ENCODE measurements at places on chromosomes 4 and X. TPM values are rescaled to one million over a fixed set of nuclear protein-coding genes. Genes with fewer than 3 reads are reported as not detected.

GRCh38 chr4:109989044-109989443, 76.4 kb downstream of the EGF start:
- DNase-seq: no peak

DNA sequence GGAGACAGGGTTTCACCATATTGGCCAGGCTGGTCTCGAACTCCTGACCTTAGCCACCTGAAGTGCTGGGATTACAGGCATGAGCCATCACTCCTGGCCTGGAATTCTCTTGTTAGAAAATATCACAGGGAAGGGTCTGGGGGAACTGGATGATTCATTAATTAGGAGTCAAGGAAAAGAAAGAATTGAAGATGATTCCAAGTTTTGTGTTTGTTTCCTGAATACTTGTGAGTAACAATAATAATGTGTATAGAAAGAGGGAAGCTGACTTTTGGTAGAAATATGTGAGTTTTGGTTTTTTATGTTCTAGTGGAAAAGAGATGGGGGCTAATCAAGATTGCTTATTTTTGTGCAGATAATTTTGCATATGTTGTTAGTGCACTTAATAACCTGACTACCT, 77.3 kb upstream of the CLNK start:
- no peak for DNase-seq

IRS4 gene
- not detected for total RNA-seq

- DNase-seq: peak; percentile 73
These were observed 91.5 kb downstream of the GEMIN8 start for GRCh38 chrX:13938051-13938828.

GRCh38 chr4:105182211-105182610, 35.5 kb downstream of the TET2 start:
- no peak for DNase-seq

MAGEA12 gene
- not detected for total RNA-seq

DNA sequence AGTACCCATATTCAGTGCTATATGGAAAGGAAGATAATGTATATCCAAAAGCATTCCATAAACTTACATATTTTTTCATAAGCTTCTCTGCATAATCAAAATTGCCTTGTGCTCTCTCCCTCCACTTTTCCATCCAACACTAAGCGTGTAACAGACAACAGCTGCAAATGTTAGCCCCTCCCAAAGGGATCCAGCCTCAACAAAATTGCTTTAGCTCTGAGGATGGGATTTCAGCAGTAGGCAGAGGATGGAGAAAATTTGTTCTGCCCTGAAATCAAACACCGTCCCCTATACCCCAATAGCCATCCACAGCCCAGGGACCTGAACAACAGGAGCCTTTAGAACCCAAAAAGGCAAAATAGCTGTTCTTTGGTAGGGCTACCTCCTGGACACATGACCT, 28.8 kb upstream of the FGF13 start:
- DNase-seq: no peak

- peak; percentile 91 for DNase-seq
These were observed at the start of gene TMEM187 for GRCh38 chrX:153972368-153973126. Gene TMEM187, plus strand, starts transcription at chrX:153972754. Its CDS starts 9,309 bp downstream, at chrX:153982063.

F11 gene
- total RNA-seq: 26.3 TPM

SMIM31 gene
- total RNA-seq: 0.74 TPM

GRCh38 chr4:10112658-10113284, 3.8 kb downstream of the WDR1 start:
- DNase-seq: no peak

- peak; percentile 10 for DNase-seq
These were observed 34.1 kb upstream of the HHIP start for GRCh38 chr4:144611850-144612249.

F8A2 gene
- not detected for total RNA-seq

PRKX gene
- total RNA-seq: 3.7 TPM

TAF1 gene
- total RNA-seq: 16.1 TPM

- no peak for DNase-seq
These were observed 219.0 kb downstream of the DCTD start for GRCh38 chr4:182698212-182698611.

GRCh38 chr4:86334020-86334750, 25.7 kb downstream of the MAPK10 start:
- no peak for DNase-seq

DNA sequence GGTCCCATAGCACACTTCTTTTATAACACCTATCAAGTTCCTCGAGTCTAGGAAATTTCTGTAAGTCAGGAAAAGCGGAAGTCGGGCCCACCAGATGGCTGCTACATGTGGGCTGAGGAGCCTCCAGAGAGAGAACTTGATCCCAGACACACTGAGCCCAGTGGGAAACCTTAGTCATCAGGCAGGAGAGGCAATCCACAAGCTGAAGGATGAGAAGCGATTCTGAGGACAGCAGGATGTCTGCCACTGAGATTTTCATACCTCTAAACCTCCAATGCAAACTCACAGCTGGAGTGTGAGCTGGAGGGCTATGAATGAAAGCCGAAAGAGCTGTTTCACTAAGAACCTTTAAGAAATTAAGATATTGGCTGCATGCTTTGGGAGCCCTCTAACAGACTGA, 52.6 kb upstream of the PDHA1 start:
- no peak for DNase-seq

GRCh38 chr4:2570551-2571222, 34.2 kb downstream of the FAM193A start:
- no peak for DNase-seq

DNA sequence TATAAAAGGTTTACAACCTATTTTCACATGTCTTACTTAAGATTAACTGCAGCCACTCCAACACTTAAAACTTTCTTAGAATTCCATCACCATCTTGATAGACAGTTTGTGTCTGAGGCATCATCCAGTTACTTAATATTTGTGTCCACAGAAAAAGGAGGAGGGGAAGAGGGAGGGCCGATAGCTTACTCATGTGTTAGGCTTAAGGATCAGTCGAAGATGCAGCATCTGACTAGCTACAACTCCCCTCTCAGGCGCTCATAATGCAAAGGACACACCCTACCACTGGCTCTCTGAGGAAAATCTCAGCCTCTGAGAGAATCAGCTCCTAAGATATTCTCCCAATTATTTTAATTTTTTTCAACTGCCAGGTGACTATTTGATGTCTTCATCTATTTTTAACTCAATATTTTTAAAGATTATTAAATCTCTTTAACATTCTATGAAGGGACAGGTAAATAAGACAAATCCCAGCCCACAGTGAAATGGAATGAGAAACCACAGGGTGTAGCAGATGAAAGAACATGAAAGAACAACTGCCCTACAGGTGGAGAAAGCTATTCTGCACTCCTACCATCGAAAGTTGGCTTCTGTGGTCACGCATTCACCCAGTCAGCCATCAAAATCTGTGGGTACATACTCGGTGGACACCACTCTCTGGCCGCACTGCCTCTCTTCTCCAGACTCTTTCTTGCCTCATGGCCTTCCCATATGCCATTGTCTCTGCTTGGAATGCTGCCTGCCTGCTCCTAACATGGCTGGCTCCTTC, 48.0 kb downstream of the ARAP2 start:
- no peak for DNase-seq

GRCh38 chr4:37985730-37986275, 25.6 kb downstream of the PTTG2 start:
- DNase-seq: no peak

SYTL4 gene
- 12.3 TPM for total RNA-seq

DNA sequence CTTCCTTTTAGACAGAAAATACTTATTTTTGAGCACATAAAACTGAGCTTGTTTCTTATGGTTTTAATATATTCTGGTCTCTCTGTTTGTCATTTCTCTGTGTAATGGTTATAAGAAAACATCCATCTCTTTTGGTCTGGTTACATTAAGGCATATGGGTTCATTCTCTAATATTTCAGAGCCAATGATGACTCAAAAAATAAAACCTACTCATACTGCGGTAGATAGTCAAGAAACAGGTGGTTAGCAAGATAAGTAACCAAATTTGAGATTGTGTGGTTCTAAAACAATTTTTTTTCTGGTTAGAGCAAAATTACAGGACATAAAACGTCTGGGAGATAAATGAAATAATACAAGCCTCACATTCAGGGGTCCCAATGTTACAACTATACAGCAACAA, 654.5 kb downstream of the STIM2 start:
- DNase-seq: no peak

GRCh38 chrX:93594780-93595179, 78.6 kb downstream of the NAP1L3 start:
- DNase-seq: no peak

GRCh38 chrX:40188573-40189417, 91.0 kb upstream of the BCOR start:
- no peak for DNase-seq

GRCh38 chrX:54891573-54891972, 29.1 kb upstream of the TRO start:
- DNase-seq: no peak

DNA sequence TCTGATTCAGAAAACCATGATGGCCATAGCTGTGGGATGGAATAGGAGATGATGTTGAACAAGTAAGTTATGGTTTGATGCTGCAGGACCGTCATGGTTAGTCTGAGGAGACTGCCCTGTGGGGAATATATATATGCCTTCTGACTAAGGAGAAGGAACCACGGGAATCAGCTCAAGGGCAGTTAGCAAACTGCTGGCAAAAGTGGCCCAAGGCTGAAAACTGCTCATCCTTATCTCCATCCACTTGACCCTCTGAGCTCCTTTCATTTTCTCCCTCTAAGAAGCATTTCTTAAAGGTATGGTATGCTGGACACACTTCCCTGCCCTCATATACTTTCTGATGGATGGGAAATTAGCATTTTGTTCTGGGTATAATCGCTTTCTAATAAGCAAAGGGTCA, 161.9 kb downstream of the ENOX2 start:
- DNase-seq: no peak

GRCh38 chr4:7075962-7076695, 8.3 kb upstream of the GRPEL1 start:
- DNase-seq: no peak

DNA sequence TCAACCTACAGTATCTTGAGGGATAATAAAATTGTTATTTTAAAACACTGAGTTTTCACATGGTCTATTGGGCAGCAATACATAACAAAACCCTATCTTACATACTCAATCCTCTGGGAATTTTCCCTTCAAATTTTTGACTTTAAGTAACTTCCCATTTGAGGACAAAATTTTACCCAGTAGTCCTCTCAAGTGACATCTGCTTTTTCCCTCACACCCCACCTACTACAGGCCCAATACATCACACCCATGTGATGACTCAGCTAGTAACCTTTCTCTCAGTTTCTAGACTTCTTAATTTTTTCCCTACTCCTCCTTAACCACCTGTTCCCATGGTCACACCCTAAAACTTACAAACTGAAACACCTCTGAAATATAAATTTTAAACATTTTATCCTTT, 12.2 kb upstream of the RAP1GDS1 start:
- no peak for DNase-seq

DNA sequence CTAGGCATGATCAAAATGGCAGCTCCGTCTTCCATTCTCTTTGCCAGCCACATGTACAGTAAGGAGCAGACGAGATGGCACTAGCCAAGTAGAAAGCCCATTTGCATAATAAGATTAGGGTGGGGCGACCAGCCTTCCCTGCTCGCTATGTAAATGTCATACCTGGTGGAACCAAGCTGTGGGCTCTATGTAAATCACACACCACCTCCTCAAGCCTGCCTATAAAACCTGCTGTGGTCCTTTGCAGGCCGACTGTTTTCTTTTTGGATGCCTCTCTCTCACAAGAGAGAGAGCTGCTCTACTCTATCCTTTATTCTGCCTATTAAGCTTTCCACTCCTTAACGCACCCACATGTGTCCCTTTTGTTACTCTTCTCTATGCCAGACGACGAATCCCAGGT, 1472.7 kb downstream of the ARAP2 start:
- DNase-seq: no peak

- DNase-seq: no peak
These were observed 43.2 kb downstream of the GSTCD start for GRCh38 chr4:105751718-105752299.

- no peak for DNase-seq
These were observed 23.4 kb upstream of the SLC10A7 start for GRCh38 chr4:146545102-146545501.

MFAP3L gene
- 2.0 TPM for total RNA-seq

DNA sequence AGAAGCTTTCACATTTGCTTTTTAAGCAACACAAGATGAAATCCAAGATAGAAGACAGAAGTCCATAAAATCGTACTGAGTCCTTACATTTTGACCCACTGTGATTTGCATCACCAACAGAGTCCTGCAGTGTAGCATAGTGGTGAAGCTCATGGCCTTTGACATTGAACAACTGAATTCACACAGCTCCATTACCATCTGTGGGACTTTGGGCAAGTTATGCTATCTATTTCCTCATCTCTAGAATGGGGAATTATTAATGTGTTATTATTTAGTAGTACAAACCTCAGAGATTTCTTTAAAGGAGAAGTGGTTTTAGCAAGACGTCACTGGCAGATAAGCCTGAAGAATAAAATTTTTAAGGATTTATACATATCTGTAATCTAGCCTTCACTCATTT, 10.7 kb downstream of the GPRIN3 start:
- DNase-seq: no peak

BEX1 gene
- total RNA-seq: 22.9 TPM

DNA sequence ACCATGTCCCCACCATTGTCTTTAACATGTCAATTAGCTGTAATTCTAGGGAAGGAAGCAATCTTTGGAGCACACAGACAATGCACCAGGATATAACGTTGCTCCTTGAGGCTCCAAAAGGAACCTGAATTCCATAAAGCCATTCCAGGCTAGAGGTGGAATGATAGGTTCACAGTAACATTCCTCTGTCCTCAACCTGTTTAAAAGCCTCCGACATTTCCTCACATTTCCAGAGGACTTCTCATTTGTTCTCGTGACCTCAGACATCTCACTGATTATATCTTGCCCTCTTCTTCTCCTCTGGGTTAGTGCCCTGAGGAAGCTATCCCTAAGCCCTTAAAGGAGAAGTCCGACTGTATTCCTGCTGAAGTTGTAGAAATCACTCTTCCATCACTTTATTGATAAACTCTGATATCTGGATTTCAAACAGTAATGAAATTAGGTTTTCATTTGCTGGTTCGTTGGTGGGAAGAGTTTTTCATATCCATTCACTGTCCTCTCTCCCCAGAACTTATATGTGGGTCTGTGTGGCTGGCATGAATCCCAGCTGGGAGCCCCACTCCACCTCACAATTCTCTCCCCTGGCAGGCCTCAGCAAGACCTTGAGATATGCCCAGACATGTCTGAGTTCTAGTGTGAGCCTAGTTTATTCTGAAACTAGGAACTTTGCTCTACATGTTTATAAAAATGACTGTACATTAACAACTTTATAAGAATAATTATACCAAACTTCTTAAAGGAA, 44.2 kb upstream of the PRSS12 start:
- no peak for DNase-seq

AKAP14 gene
- not detected for total RNA-seq

DNA sequence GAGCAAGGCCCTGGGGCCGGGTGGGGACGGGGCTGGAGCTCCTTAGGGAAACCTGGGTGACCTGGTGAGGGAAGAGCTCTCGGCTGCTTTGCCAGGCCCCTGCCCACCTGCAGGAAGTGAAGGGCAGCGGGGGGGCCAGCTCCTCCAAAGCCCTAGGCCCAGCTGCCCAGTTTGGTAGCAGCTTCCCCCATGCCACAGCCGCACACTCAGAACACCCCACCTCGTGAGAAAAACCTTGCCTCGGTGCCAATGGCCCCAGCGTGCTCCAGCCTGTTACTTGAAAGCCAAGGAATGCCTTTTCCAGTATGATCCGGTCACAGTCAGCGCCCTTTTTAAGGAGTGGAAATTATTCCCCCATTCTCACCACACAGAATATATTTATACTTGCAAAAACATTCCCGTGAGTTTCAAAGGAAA, 38.3 kb downstream of the ACOX3 start:
- no peak for DNase-seq

GRCh38 chr4:143054971-143055370, 129.7 kb upstream of the USP38 start:
- DNase-seq: no peak

- no peak for DNase-seq
These were observed 4.8 kb downstream of the CPE start for GRCh38 chr4:165383591-165384073.

Data from pancreas (tissue), 10 donors.